ENCODE measurements at places on chromosomes 2 and 18. TPM values are rescaled to one million over a fixed set of nuclear protein-coding genes. Genes with fewer than 3 reads are reported as not detected.

- no peak for DNase-seq
- no peak overlapping the region for H3K4me3 ChIP-seq
- H3K4me1 ChIP-seq: peaks cover 9% of the 10 kb centered on the region
Measured at GRCh38 chr2:41600460-41600859, 447.4 kb upstream of the PKDCC start.

GRCh38 chr2:28552045-28552823, 56.4 kb downstream of the PLB1 start:
- no peaks in the 10 kb centered on the region for H3K36me3 ChIP-seq
- no peak overlapping the region for H3K27ac ChIP-seq
- peaks cover 3% of the 10 kb centered on the region for H3K27me3 ChIP-seq
- H3K4me3 ChIP-seq: no peak overlapping the region

CD302 gene
- total RNA-seq: 2.5 TPM

REG3A gene
- not detected for total RNA-seq
